Left renal cortex interstitium (tissue), 4 donors: ENCODE measurements at places on chromosomes 16 and 17. TPM values are rescaled to one million over a fixed set of nuclear protein-coding genes. Genes with fewer than 3 reads are reported as not detected.

Gene IRF8
- polyA plus RNA-seq: 6.1 TPM

Gene ZNF469
- polyA plus RNA-seq: 2.1 TPM

Gene KCNJ16
- polyA plus RNA-seq: 237 TPM

Gene SEC14L5
- polyA plus RNA-seq: 0.14 TPM

Gene AURKB
- 34.6 TPM for polyA plus RNA-seq

Gene ATP2C2
- 2.2 TPM for polyA plus RNA-seq

Gene KCNJ12
- 6.4 TPM for polyA plus RNA-seq

Gene KREMEN2
- polyA plus RNA-seq: 1.8 TPM

Gene SERPINF2
- polyA plus RNA-seq: 84.9 TPM

Gene TMEM235
- polyA plus RNA-seq: not detected

Gene MRPS23
- 63.7 TPM for polyA plus RNA-seq

GRCh38 chr17:34370997-34371395, 8.0 kb upstream of the CCL1 start:
- DNase-seq: no peak

DNA sequence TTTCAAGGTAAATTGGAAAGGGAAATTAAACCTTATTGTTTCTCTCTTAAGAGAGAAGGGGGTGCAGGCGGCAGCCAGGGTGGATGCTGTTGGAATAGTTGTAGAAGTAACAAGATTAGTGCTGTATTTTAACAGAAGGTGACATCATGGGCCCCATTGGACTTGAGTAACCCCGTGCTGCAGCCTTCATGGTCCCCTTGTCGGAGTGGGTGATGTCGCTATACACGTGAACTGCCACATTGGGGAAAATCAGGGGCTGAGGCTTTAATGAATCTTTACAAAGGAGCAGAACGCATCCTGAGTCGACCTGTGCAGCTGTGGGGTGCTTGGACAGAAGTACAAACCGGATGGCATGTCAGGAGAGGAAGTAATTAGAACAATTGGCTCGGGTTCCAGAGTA, 3.2 kb downstream of the SNX11 start:
- no peak for DNase-seq

DNA sequence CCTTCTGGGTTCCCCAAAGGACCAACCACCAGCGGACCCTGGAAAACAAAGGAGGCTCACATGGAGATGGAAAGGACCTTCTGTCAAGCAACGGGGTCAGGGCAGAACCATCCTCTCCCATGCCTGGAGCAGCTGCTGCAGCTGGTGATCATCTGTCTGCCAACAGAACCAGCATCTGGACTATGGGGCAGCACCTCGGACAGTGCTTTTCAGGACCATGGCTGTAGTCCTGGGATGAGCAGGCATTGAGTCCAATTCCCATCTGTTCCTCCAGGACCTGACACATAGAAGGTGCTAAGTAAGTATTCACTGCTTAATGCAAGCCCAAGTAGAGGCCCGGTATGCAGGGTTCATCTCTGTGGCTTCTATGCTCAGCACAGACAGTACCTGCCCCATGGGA, 304.7 kb downstream of the XYLT1 start:
- DNase-seq: no peak

- peak; percentile 41 for DNase-seq
Measured at GRCh38 chr16:77675464-77676324, 46.6 kb upstream of the NUDT7 start.

DNA sequence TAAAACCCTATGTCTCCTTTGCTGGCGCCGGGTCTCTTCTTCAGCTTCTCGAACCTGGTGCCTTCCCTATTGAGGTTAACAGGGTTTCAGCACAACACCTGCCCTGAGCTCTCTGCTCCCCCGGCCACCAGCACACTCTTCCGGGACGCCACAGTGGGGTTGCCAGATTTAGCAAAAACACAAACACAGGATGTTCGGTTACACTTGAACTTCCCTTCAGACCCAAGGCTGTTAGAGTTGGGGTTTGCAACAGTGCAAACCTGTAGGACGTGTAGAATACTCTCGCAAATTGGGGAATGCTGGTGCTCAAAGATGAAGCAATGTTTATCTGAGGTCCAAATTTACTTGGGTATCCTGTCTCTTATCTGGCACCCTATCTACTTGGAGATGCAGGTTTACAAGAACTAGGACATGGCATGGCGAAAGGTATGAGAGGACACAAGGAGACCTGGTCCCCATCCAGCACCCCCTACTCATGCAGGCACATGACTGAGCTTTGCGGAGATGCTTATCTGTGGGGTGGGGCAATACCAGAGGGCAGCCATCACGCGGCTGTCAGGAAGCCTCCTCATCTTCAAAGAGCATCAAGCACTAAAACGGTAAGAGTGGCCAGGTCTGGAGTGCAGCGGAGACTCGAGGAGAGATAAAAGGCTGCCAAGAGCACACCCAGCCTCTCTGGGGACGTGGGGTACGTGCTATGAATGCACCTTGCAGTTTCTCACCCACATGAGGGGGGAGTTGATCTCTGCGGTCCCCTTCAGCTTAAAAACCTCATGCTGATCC, 52.8 kb downstream of the SDK2 start:
- DNase-seq: no peak

- DNase-seq: no peak
Measured at GRCh38 chr17:27565874-27566670, 64.9 kb upstream of the LGALS9 start.

GRCh38 chr17:45022655-45023339, 28.6 kb downstream of the DCAKD start:
- DNase-seq: no peak

GRCh38 chr17:44760474-44761308, 1.9 kb downstream of the ADAM11 start:
- DNase-seq: no peak

GRCh38 chr17:37182786-37183465, 192.9 kb upstream of the C17orf78 start:
- no peak for DNase-seq

DNA sequence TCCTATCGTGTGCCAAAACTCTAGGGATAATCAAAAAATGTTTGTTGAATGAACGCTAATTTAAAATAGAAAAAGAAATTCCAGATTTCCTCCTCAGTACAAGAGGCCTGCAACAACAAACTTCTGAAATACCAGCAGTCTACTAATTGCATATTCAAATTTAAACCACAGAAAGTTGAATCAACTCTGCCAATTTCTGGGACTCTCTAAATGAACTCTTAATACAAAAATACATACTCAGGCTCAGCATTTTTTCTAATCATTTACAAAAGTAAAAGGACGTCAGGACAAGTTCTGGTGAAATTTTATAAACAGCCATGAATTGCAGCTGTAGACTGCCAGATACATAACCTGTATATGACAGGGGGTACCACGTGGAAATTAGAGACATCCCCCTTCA, 49.0 kb downstream of the KANSL1 start:
- DNase-seq: no peak

DNA sequence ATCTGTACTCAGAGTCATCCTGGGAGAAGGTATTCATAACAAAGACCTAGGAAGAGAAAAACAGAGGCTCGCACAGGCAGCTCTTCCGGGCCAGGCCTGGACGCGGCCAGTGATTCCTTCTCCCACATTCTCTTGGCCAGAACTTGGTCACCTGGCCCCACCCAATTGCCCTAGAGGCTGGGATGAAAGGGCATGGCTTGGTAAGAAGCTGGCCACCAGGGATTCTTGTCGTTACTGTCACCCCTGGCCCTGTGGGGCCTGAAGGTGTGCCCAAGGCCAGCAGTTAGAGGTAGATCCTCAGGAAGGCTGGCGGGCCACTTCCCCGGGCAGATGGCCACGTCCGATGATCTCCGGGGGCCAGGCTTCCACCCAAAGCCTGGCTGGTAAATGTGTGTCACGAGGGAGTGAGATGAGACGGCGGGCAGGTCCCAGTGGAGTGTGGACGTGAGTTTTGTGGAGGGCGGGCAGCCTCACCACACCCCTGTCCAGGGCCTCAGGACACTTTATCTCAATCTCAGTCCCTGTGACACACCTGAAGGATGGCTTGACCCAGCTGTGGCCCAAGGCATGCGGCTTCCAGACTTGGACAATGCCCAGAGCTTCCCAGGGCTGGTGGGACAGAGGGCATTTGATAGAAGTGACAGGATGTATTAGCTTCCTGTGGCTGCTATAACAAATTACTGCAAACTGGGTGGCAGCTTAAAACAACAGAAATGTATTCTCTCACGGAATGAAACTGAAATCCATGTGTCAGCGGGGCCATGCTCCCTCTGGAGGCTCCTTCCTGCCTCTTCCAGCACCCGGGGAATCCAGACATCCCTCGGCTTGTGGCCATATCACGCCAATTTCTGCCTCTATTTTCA, 66.3 kb upstream of the GSE1 start:
- no peak for DNase-seq

- DNase-seq: no peak
Measured at GRCh38 chr17:41013606-41014005, 4.7 kb upstream of the KRTAP3-1 start.

- DNase-seq: no peak
Measured at GRCh38 chr17:48299760-48300159, 130.3 kb downstream of the SKAP1 start.

- DNase-seq: peak; percentile 34
Measured at GRCh38 chr17:43846221-43846712, 709 bp upstream of the CD300LG start.

DNA sequence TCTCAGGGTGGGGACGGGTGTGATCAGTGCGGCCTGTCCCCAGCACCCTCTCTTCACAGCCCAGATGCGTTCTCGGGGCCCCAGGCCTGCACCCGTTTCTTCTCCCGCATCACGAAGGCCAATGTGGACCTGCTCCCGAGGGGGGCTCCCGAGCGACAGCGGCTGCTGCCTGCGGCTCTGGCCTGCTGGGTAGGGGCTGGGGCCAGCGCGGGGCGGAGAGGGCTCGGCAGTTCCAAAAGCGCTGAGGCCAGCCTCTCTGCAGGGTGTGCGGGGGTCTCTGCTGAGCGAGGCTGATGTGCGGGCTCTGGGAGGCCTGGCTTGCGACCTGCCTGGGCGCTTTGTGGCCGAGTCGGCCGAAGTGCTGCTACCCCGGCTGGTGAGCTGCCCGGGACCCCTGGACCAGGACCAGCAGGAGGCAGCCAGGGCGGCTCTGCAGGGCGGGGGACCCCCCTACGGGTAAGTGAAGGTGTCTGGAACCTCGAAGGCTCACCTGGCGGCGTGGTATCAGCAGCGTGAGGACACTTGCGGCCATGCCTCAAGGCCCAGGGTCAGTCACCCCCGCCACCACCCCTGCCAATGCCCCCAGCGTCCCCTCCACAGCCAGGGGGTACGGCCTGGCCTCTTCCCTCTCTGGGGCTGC, 4.4 kb downstream of the MSLN start:
- no peak for DNase-seq

GRCh38 chr16:15682105-15682570, 32.1 kb downstream of the NDE1 start:
- DNase-seq: no peak

DNA sequence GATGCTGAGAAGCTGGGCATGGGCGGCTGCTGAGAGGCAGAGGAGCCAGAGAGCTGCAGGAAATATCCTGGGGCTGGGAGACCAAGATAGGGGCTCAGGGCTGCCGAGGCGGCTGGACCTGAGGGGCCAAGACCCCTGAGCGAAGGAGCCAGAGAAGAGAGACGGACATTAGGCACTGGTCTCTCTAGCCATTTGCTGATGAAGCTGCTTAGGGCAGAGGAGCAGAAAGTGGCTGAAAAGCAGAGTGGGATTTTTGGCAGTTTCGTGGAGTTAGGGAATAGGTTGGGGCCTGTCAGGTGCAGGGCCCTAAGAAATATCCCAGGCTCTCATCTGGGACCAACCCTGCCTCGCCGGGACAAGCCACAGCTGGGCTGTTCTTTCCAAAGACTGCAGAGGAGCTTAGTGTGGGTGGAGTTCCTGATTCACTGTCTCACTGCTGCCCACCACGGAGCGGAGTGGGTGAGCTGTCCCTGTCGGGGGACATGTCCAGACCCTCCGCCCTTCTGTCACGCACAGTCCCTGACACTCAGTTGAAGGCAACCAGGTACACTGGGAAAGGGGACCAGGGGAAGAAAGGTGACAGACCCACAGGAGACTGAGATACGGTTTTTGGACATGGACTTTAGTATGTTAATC, 11.3 kb upstream of the DNASE1 start:
- DNase-seq: no peak
